ENCODE measurements at places on chromosomes 13 and 19.

DNA sequence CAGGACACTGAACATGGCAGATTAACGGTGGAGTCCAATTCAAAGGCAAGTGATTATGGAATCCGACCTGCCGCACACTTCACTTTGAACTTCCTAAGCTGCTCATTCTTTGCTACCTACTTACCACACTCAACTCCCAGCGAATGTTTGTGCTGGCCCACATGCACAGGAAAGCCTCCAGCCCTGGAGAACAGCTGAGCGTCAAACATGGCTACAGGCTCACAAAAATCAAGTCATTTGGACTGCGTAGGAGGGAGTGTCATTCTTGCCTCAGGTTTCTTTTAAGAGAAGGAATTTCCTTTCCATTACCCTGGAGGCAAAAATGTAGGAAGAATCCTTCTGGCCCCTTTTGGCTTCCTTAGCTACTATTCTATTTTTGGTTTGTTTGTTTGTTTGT is 41.3 kb upstream of the IPO5 start:
- no peak overlapping the region for H3K27ac ChIP-seq
- H3K36me3 ChIP-seq = no peaks in the 10 kb centered on the region
- no peaks in the 10 kb centered on the region for H3K27me3 ChIP-seq
- no peak for DNase-seq
- H3K4me3 ChIP-seq = no peak overlapping the region

DNA sequence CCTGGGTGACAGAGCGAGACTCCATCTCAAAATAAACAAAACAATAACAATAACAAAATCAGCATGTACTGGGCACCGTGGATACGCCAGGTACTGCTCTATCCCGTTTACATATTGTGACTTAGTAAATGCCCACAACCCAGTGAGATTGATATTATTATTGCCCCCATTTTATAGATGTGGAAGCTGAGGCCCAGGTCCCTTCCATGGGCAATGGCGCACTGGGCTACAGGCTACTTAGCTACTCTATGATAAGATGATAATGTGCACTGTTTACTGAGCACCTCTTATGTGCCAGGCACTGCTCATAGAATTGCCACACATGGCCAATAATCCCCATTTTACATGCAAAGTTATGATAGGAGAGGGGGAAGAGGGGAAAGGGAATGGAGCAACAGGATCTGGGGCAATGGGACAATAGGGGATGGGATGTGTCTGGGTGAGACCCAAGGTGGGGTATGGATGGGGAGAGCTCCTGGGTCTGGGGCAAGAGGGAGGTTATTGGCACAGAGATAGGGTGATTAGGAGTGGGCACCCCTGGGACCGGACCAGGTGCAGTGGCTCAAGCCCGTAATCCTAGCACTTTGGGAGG is 5.4 kb downstream of the KCNN4 start:
- no peak for DNase-seq
- no peaks in the 10 kb centered on the region for H3K36me3 ChIP-seq
- no peak overlapping the region for H3K27ac ChIP-seq
- H3K4me3 ChIP-seq = no peak overlapping the region
- peaks cover 18% of the 10 kb centered on the region for H3K4me1 ChIP-seq

- H3K27ac ChIP-seq = peak overlapping the region; percentile 87
- peaks cover 3% of the 10 kb centered on the region for H3K4me1 ChIP-seq
- H3K4me3 ChIP-seq = peak overlapping the region; percentile 69
- peaks cover 37% of the 10 kb centered on the region for H3K27me3 ChIP-seq
- DNase-seq = peak; percentile 70
- no peaks in the 10 kb centered on the region for H3K36me3 ChIP-seq
Measured at GRCh38 chr19:45952686-45953505, 20.8 kb downstream of the NOVA2 start.

DNA sequence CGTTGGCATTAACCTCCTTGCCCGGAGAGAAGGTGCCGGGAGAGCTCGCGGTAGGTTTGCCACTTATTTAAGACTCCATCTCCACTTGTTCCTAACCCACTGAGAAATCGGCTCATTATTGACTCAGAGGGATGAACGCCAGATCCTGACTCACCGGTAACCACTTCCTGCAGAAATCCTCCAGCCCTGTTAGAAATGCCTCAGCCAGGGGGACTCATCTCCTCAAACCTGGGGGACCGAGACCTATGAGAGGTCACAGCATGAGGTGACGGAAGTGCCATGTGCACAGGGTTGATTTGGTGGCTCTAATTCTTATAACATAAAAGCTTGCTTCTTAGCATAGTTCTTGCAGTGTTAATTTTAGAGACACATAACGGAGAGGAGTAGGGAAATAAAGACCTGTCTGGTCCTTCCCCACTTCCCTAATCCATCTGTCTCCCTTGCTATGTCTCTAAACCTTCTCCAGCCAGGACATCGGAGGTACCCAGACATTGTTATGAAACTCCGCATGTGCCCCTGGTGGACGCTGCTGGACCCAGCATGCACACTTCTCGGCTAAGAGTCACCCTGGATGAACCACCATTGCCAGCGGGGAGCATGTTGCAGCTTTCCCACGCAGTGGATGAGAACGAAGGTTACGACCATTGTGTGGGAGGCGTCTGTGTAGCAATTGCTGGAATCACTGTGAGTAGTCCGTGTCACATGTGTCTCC is 158.9 kb downstream of the EFNB2 start:
- H3K4me1 ChIP-seq = peaks cover 37% of the 10 kb centered on the region
- no peak for DNase-seq
- no peak overlapping the region for H3K4me3 ChIP-seq
- H3K27me3 ChIP-seq = no peaks in the 10 kb centered on the region
- H3K36me3 ChIP-seq = no peaks in the 10 kb centered on the region

DNA sequence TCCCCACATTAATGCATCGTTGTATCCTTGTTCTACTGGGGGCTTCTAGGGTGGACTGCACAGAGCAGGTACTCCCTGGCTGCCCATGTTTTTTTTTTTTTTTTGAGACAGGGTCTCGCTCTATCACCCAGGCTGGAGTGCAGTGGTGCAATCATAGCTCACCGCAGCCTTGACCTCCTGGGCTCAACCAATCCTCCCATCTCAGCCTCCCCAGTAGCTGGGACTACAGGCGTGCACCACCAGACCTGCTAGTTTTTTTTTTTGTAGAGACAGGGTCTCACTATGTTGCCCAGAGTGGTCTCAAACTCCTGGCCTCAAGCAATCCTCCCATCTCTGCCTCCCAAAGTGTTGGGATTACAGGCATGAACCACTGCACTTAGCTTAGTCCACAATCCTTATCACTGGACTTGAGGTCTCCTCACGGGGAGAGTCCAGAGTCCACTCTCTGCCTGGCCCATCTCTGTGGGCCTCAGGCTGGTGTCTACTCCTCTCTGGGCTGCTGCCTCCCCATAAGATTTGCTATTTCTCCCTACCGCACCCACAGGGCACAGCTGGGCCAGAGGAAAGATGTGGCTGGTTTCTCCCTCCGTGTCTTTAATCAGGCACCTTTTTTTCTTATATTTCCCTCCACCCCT is 50.4 kb upstream of the CYP4F8 start:
- H3K27me3 ChIP-seq = no peaks in the 10 kb centered on the region
- H3K36me3 ChIP-seq = peaks cover 2% of the 10 kb centered on the region

DNA sequence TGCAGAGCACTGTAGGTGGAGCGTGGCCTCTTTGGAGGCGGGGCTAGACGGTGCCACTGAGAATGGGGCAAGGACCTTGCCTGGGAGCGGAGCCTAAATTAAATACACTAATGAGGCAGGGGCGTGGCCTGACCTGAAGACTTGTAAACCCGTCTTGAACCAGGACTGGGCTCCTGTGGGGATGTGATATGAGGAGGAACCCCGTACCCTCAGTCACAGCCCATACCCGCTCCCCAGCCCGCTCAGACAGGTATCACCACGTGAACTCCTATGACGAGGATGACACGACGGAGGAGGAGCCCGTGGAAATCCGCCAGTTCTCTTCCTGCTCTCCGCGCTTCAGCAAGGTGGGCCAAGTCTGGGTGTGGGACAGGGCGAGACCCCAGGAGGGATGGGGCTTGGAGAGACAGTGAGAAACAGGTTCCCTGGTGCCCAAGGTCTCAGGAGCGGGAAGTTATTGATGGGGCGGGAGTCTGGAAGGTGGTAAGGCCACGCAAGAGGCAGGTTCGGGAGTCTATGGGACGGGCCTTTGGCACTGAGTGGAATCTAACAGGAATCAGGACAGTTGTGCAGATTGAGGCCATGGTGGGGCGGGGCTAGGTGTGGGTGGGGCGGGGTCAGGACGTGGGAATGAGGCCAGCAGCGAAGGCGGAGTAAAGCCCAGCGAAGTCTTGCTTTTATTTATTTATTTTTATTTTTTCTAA is 14.7 kb downstream of the DNASE2 start:
- H3K27ac ChIP-seq = peak overlapping the region; percentile 73
- DNase-seq = no peak
- peaks cover 3% of the 10 kb centered on the region for H3K27me3 ChIP-seq

- peak overlapping the region; percentile 99 for H3K27ac ChIP-seq
- DNase-seq = no peak
- H3K27me3 ChIP-seq = no peaks in the 10 kb centered on the region
- no peaks in the 10 kb centered on the region for H3K36me3 ChIP-seq
Measured at GRCh38 chr19:13115936-13116281, 631 bp downstream of the TRMT1 start.

DNA sequence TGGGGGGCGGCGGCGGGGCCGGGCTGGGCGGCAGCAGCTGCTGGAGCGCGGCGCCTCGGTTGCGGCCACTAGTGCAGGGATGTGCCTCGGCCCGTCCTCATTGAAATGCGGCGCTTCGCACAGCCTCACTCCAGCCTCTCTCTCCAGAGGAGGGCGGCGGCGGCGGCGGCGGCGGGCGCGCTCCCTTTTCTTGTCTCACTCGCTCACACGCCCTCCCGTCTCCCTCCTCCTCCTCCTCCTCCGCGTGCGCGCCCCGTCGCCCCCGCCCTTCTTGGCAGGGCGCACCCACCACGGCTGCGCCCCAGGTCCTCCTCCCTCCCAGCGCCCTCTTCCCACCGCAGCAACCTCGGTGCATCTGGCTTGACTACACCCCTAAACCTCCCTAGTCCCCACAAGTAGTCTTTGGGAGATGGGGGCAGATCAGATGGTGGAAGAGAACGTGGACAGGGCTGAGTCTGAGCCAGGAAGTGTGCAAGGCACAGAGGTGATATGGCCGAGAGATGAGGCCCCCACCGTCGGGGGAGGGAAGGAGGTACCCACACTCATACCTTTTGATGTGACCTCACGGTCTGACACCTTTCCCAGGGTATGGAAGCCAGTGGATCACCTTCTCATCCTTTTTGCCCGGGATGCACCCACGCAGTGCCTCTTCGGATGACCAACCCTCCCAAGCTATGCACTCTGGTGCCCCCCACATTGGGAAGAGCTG is at the start of gene DCLK1:
Gene DCLK1 (minus strand): TSS at position 161 of the 709 bp plus-strand sequence.
- DNase-seq = peak; percentile 36
- peak within 1 kb of the TSS; percentile 79 for H3K4me3 ChIP-seq
- H3K4me1 ChIP-seq = peaks cover 6% of the 10 kb centered on the region
- peaks cover 75% of the 10 kb centered on the region for H3K27me3 ChIP-seq
- H3K27ac ChIP-seq = peak within 1 kb of the TSS; percentile 16
- H3K36me3 ChIP-seq = no peaks in the 10 kb centered on the region

- peaks cover 20% of the 10 kb centered on the region for H3K4me1 ChIP-seq
- H3K27ac ChIP-seq = no peak overlapping the region
- no peak overlapping the region for H3K4me3 ChIP-seq
- no peaks in the 10 kb centered on the region for H3K36me3 ChIP-seq
- H3K27me3 ChIP-seq = no peaks in the 10 kb centered on the region
Measured at GRCh38 chr13:43445668-43446067, 341.1 kb downstream of the ENOX1 start.

DNA sequence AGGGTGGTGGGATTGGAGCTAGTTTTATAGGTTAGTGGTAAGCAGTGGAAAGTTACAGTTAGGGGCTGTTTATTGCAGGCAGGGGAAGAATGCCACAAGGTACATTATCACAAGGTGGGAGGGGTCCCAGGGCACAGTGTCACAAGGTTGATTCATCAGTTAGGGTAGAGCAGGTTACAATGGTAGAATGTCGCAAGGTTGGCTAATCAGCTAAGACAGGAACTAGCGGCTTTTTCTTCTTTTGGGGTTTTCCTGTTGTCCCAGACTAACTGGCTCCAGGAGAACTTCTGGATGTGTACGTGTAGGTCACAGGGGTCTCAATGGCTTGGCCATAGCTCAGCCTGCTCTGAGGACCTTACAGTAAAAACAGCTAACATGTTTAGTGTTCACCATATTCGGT is 1221.1 kb downstream of the SLITRK1 start:
- no peaks in the 10 kb centered on the region for H3K36me3 ChIP-seq
- H3K4me1 ChIP-seq = no peaks in the 10 kb centered on the region
- no peak for DNase-seq
- H3K27ac ChIP-seq = no peak overlapping the region
- H3K27me3 ChIP-seq = no peaks in the 10 kb centered on the region
- H3K4me3 ChIP-seq = no peak overlapping the region
